ENCODE measurements at places on chromosomes 12 and 14.

DNA sequence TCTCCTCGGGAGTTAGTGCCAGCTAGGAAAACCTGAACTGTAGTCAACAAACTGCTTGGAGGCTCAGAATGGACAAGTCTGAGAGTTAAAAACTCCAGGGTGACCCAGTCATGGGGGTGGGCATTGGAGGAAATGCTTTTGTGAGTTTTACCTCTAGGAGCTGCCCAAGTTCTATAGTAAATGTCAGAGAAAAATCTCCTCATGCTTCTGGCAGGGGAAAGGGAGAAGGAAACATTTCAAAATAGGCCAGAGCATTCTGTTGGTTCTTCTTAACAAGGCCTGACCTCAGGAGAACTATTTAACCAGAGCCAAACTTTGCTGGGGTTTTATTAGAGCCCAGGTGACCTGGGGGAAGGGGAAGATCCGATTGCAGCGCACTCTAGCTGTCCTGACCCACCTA is 12.3 kb downstream of the NINJ2 start:
- DNase-seq: no peak

GRCh38 chr12:13257356-13257875 is 60.9 kb downstream of the EMP1 start:
- DNase-seq: no peak

GRCh38 chr12:32650508-32650907 is 28.6 kb upstream of the DNM1L start:
- no peak for DNase-seq

- no peak for DNase-seq
Measured at GRCh38 chr14:61331992-61332657, 10.7 kb downstream of the PRKCH start.

DNA sequence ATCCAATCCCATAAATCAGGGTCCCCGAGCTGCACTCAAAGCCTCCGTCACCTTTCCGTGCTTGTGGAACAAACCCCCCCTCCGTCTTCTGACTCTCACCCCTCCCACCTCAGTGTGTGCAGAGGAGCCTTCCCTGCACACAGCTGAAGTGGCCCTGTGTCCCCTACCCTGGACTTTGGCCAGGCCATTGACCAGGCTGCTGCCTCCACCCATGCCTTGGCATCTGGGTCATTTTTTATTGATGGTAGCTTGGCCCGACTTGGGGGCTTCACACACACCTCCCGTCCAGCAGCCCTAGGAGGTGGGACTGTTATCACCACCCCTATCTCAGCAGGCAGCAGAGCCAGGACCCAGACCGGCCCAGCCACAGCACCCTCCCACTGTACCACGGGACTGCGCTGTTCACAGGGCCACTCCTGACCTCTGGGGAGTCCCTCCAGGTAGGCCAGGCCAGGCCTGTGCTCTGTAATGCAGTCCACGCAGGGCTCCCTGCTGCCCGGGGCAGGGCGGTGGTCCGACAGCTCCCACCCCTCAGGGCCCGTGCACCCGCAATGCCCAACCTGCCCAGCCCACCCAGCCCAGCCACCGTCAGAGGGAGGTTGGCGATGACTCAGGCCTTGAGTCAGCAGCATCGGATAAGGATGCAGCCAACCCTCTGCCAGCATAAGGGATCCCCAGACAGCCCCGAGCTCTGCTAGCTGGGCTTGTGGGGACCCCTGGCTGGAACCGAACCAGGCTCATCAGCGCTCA is 9.2 kb upstream of the INF2 start:
- DNase-seq: peak; percentile 74
